ENCODE measurements at places on chromosomes 2 and 18. TPM values are rescaled to one million over a fixed set of nuclear protein-coding genes. Genes with fewer than 3 reads are reported as not detected.

Gene FSHR
- not detected for polyA plus RNA-seq

Gene POTEI
- not detected for polyA plus RNA-seq

Gene COL6A3
- 23.3 TPM for polyA plus RNA-seq

Gene CCDC195
- not detected for polyA plus RNA-seq

Gene FTCDNL1
- polyA plus RNA-seq = not detected

Gene SPOPL
- 7.2 TPM for polyA plus RNA-seq

Gene GPBAR1
- 2.7 TPM for polyA plus RNA-seq

Gene IL18RAP
- polyA plus RNA-seq = 1.2 TPM

Gene MGAT4A
- polyA plus RNA-seq = 6.0 TPM

Gene RNU2-63P
- not detected for polyA plus RNA-seq

Gene CCDC121
- 2.1 TPM for polyA plus RNA-seq

Gene ARHGAP15
- polyA plus RNA-seq = 3.8 TPM

Gene OTOS
- polyA plus RNA-seq = not detected

Gene EFEMP1
- 18.4 TPM for polyA plus RNA-seq

Gene TNS1
- polyA plus RNA-seq = 33.2 TPM

Gene LYPD6
- polyA plus RNA-seq = 0.80 TPM

Gene NEU2
- polyA plus RNA-seq = not detected

Gene AQP4
- polyA plus RNA-seq = 0.83 TPM

Gene MDH1B
- polyA plus RNA-seq = 0.31 TPM

Gene DAW1
- polyA plus RNA-seq = not detected

Gene IL1A
- 2.5 TPM for polyA plus RNA-seq

Gene CFAP221
- polyA plus RNA-seq = 0.31 TPM

Gene DYNAP
- polyA plus RNA-seq = not detected

Gene SLC11A1
- 4.2 TPM for polyA plus RNA-seq

Gene RPE
- 15.0 TPM for polyA plus RNA-seq

Gene REG3A
- polyA plus RNA-seq = 4.4 TPM

Gene AMER3
- polyA plus RNA-seq = 0.37 TPM

Gene UPP2
- polyA plus RNA-seq = not detected

Gene ERBB4
- polyA plus RNA-seq = 0.15 TPM

Gene HS6ST1
- 5.8 TPM for polyA plus RNA-seq

Gene WDR35
- polyA plus RNA-seq = 2.1 TPM

Gene TMEM163
- 2.0 TPM for polyA plus RNA-seq

Gene CMPK2
- polyA plus RNA-seq = 11.3 TPM

Gene GAL3ST2
- not detected for polyA plus RNA-seq

Gene PAIP2B
- 12.1 TPM for polyA plus RNA-seq

Gene PCARE
- not detected for polyA plus RNA-seq

Gene PTPRN
- polyA plus RNA-seq = 1.1 TPM

Gene CYP1B1
- 19.9 TPM for polyA plus RNA-seq

Gene LDLRAD4
- polyA plus RNA-seq = 2.0 TPM

Gene CENPA
- polyA plus RNA-seq = 4.0 TPM

Gene LBX2
- 1.1 TPM for polyA plus RNA-seq

Gene SNORC
- polyA plus RNA-seq = 6.3 TPM

Gene PPP4R1
- 28.9 TPM for polyA plus RNA-seq

Gene EHD3
- polyA plus RNA-seq = 6.3 TPM

Gene GTF2A1L
- polyA plus RNA-seq = 2.4 TPM

Gene LIMS4
- polyA plus RNA-seq = 1.4 TPM

Gene COL3A1
- polyA plus RNA-seq = 87.2 TPM

Gene MOCOS
- 2.9 TPM for polyA plus RNA-seq

Gene PFN4
- not detected for polyA plus RNA-seq

Gene C2orf78
- not detected for polyA plus RNA-seq

Gene FBXO15
- 0.75 TPM for polyA plus RNA-seq

Gene UGGT1
- polyA plus RNA-seq = 2.0 TPM

Gene HOXD10
- not detected for polyA plus RNA-seq

Gene CPO
- polyA plus RNA-seq = 0.33 TPM
